Ammon's horn (tissue), 1 donor: ENCODE measurements at places on chromosomes 3 and 15.

GRCh38 chr15:95975212-95975611 lies 355.3 kb upstream of the NR2F2 start:
- no peak for DNase-seq

GRCh38 chr3:106129939-106130338 lies 261.1 kb upstream of the CBLB start:
- no peak for DNase-seq

DNA sequence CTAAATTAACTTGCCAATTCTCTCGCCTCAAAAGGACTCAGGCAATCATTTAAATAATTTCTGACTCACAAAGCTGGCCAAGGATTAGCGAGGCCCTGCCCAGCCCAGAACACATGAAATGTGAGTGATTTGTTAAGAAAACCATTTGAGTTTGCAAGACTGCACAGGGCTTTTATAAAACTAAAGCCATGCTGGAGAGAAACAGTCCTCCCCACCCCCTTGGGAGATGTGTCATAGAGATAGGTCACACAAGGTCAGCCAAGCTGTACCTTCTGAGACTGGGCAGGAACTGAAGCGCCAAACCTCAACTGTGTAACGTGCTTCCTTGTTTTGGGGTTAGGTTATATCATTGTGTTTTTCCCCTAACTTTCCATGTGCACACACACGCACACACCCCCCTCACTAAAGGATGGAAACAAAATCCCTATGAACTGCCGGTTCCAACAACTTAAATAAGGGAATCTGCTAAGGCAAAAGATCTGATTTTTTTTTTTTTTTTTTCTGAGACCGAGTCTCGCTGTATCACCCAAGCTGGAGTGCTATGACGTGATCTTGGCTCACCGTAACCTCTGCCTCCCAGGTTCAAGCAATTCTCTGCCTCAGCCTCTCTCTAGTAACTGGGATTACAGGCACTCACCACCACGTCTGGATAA lies 8.1 kb downstream of the SPATA12 start:
- DNase-seq: no peak

- DNase-seq: no peak
These were observed 75.3 kb downstream of the HMG20A start for GRCh38 chr15:77495838-77496596.

- peak; percentile 13 for DNase-seq
These were observed 539.0 kb downstream of the FGF12 start for GRCh38 chr3:192188218-192188835.
